Neural progenitor cell (in vitro differentiated cells): ENCODE measurements at places on chromosomes 3 and 15.
A peak's percentile ranks its signal among the peaks of the same experiment; 100 is the strongest.

DNA sequence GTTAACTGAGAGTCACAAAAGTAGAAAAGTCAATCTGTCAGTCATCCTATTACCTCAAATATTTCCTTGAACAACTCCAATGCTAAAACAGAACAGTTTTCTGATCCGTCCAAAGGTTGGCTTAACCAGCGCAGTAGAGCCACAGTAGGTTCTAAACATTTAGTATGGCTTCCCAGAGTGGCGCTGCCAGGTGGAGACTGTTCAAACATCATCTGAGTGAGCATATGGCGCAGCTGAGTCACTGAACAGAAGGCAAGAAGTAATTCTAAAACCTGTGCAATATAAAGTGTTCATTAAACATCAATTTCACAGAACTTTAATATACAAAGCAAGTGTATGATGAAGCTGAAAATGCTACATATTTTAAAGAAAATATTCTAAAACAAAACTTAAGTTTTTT, 19.9 kb downstream of the CIP2A start:
- no peak overlapping the region for H3K27ac ChIP-seq
- no peaks in the 10 kb centered on the region for H3K27me3 ChIP-seq
- H3K4me3 ChIP-seq: no peak overlapping the region
- H3K36me3 ChIP-seq: peaks cover 27% of the 10 kb centered on the region

- peaks cover 16% of the 10 kb centered on the region for H3K4me1 ChIP-seq
- H3K27ac ChIP-seq: no peak overlapping the region
- H3K27me3 ChIP-seq: no peaks in the 10 kb centered on the region
- H3K4me3 ChIP-seq: no peak overlapping the region
- no peaks in the 10 kb centered on the region for H3K36me3 ChIP-seq
- DNase-seq: no peak
These were observed 22.2 kb downstream of the DUSP7 start for GRCh38 chr3:52034212-52034611.

GRCh38 chr15:64536244-64536836, 76.0 kb downstream of the ZNF609 start:
- peaks cover 10% of the 10 kb centered on the region for H3K4me1 ChIP-seq
- H3K4me3 ChIP-seq: no peak overlapping the region
- DNase-seq: no peak
- no peak overlapping the region for H3K27ac ChIP-seq
- H3K36me3 ChIP-seq: no peaks in the 10 kb centered on the region
- no peaks in the 10 kb centered on the region for H3K27me3 ChIP-seq

DNA sequence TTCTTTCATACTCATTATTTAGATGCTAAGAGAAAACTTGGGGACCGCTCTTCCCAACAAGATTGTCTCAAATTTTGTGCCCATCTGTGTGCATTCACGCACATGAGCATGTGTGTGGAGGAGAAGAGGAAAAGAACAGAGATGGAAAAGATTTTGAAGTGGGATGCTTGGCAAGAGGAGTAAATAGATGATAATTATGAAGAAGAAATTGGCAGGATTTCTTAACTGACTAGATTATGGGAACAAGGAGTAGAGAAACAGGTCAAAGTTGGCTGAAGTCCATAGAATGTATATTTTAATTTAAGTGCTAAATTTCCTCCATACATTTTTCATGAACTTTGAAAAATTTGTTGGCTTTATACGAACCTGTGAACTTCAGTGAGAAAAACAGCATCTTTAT, 100.1 kb downstream of the ZNF609 start:
- H3K4me1 ChIP-seq: no peaks in the 10 kb centered on the region
- H3K36me3 ChIP-seq: no peaks in the 10 kb centered on the region
- no peak for DNase-seq

- no peaks in the 10 kb centered on the region for H3K36me3 ChIP-seq
- H3K4me1 ChIP-seq: no peaks in the 10 kb centered on the region
- H3K27ac ChIP-seq: no peak overlapping the region
- no peaks in the 10 kb centered on the region for H3K27me3 ChIP-seq
- DNase-seq: no peak
These were observed 337.3 kb upstream of the SGO1 start for GRCh38 chr3:20523293-20523692.

GRCh38 chr3:177364236-177364635, 167.0 kb upstream of the TBL1XR1 start:
- H3K4me3 ChIP-seq: no peak overlapping the region
- H3K27me3 ChIP-seq: no peaks in the 10 kb centered on the region
- peaks cover 30% of the 10 kb centered on the region for H3K4me1 ChIP-seq
- no peak overlapping the region for H3K27ac ChIP-seq
- no peak for DNase-seq

DNA sequence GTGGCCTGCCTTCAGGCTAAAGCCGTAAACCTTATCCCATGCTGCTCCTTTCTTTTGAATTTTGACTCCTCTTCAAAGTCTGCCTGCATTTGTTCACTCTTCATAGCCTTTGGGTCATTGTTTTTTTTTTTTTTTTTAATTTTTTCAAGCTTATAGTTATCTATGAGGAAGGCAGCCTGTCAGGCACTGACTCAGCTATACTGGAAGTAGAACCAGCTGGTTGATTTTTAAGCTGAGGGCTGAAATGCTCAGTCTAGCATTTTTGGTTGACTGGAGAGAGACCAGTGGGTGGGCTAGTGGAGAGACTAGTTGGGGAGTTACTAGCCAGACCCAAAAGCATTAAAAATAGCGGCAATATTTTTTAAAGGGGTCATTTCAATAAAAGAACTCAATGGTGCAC, 44.1 kb downstream of the C3orf20 start:
- no peaks in the 10 kb centered on the region for H3K4me1 ChIP-seq
- H3K4me3 ChIP-seq: no peak overlapping the region
- H3K27ac ChIP-seq: no peak overlapping the region
- no peaks in the 10 kb centered on the region for H3K36me3 ChIP-seq
- H3K27me3 ChIP-seq: peaks cover 27% of the 10 kb centered on the region

DNA sequence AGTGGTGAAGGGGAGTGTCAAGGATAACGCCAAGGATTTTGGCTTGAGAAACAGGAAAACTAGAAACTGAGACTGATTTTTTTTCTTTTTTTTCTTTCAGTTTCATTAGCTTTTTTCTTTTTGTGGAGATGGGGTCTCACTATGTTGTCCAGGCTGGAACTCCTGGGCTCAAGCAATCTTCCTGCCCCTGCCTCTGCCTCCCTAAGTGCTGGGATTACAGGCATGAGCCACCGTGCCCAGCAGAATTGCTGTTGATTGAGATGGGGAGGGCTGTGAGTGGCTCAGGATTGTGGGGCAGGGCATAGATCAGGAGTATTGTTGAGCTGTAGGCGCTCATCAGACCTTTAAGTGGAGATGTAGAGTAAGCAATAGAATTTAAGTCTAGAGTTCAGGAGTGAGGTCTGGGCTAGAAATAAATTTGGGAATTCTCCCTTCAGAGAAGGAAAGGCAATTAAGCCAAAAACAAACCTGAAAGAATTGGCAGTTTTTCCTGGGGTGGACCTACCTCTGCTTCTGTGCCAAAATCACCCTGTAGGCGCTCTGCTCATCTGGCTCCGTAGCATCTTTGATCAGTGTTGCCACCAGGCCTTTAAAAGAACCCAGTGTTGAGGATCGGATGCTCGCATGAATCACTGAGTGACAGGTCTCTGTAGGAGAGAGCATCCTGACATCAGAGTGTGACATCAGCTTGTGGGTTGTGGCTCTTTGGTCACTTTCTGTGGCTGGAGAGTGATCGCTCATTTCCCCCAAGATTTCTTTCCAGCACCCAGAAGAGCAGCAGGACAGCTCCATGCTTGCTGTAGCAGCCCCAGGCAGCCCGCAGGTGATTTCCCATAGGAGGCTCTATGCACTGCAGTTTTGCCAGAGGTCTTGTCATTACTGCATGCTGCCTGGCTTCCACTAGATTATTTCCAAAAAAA, 15.8 kb downstream of the ABHD17C start:
- H3K27ac ChIP-seq: no peak overlapping the region
- no peak for DNase-seq
- H3K4me3 ChIP-seq: no peak overlapping the region
- H3K4me1 ChIP-seq: peaks cover 18% of the 10 kb centered on the region
- no peaks in the 10 kb centered on the region for H3K27me3 ChIP-seq
- no peaks in the 10 kb centered on the region for H3K36me3 ChIP-seq

DNA sequence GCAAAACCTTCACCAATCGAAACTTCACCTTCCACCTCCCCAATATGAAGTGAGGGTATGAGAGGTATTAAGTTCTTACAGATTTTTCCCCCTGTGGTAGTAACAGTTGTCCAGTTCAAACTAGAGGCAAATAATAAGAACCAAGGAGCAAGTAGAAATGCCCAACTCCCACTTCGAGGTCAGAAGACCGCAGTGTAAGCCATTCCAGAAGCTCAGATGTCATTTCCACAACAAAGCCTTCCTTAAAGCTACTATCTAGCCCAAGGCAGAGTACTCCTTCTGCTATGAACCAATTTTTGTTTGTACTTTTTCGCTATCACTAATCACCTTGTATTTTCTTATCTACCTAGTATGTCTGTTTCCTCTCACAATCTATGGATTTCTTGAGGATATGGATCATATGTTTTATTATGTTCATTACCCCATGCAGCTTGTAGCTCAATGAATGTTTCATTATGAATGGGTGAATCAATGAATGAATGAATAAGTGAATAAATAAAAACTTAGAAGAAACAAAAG, 235.7 kb upstream of the KCNMB2 start:
- no peaks in the 10 kb centered on the region for H3K36me3 ChIP-seq
- H3K27ac ChIP-seq: no peak overlapping the region
- H3K4me1 ChIP-seq: no peaks in the 10 kb centered on the region

DNA sequence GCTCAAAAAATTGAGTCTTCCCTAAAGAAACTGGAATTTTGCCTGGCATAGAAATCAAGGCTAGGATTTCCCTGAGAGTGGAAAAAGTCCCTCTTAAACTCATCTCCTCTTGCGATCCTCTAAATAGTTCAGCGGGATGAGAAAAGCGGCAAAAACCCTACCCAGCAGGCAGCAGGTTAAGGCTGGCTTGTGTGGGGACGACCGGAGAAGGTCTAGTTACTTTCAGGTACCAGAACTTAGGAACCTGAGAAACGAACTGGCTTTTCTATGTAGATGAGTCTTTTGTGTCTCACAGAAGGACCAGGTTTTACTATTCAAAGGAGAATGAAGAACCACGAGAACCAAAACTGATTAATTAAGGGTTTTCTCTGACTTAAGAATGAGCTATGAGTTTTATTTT, 523.7 kb upstream of the TGFBR2 start:
- DNase-seq: peak; percentile 28
- H3K27ac ChIP-seq: no peak overlapping the region
- H3K36me3 ChIP-seq: no peaks in the 10 kb centered on the region
- H3K4me3 ChIP-seq: no peak overlapping the region

DNA sequence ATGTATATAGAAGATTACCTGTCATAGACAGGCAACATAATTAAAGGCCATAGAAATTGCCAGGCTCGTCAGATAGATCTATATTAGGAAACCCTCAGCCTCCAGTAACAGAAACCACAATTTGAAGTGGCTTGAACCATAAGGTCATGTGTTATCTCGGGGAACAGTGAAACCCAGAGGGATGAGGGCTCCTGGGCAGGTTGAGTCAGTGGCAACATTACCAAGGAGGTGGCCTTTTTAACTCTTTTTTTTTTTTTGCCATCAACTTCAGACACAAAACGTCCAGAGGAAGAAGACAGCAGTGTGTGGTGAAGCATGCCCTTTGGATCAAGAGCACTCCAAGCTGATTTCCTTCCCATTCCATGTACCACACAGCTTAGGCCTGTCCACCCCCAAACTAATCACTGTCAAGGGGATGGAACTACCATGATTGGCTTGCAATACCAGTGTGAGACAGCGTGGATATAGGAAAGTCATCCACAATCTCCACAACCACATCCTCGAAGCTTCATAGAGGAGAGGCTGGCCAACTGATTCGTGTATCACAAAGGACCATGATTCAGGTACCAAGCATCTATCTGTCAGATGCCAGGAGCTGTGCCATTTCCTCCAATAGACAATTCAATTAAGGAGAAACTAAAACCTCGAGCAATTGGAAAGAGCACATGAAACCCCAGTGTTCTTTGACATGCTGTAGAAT, 999 bp upstream of the KIF7 start:
- no peak overlapping the region for H3K27ac ChIP-seq
- peaks cover 25% of the 10 kb centered on the region for H3K27me3 ChIP-seq
- H3K36me3 ChIP-seq: no peaks in the 10 kb centered on the region
- peaks cover 3% of the 10 kb centered on the region for H3K4me1 ChIP-seq

DNA sequence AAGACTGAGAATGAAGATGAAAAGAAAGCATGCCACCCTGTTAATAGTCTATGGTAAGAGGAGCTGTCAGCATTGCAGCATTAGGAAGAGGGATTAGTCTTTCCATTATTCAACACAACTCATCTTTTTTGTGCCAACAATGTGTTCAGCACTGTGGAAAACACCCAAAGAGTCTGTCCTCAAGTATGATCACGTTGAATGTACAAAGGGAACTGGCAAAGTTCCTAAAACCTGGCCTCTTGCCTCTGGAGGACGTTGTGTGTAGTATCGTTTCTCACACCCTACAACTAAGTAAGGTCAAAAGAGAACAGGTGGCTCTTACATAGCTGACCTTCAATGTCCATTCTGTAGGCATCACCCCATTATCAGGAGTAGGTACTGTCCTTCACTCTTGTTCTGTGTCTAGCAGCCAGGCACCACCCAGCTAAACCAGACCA, 147.9 kb upstream of the THBS1 start:
- no peak for DNase-seq
- H3K4me1 ChIP-seq: peaks cover 6% of the 10 kb centered on the region
- no peak overlapping the region for H3K4me3 ChIP-seq
- no peaks in the 10 kb centered on the region for H3K27me3 ChIP-seq

DNA sequence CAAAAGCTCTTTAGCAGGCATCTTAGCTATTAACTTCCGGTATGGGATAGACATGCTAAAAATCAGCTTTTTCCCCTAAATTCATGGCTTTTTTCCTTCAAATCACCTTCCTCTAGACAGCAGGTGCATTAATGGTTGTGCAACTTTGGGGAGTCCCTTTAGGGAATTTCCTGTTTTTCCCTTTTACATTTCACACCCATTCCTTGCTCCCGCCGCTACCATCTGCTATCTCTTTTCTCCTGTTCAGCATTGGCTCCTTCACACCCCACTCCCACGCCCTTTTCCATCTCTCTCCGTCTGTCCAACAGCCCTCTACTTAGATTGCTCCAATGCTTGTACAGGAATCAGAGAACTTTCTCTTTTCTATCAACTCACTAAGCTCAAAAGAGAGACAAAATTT, 43.4 kb downstream of the FEZF2 start:
- no peak for DNase-seq
- no peaks in the 10 kb centered on the region for H3K27me3 ChIP-seq
- no peak overlapping the region for H3K27ac ChIP-seq
- no peaks in the 10 kb centered on the region for H3K4me1 ChIP-seq
- no peaks in the 10 kb centered on the region for H3K36me3 ChIP-seq
- no peak overlapping the region for H3K4me3 ChIP-seq

- no peaks in the 10 kb centered on the region for H3K36me3 ChIP-seq
- H3K4me3 ChIP-seq: no peak overlapping the region
- no peaks in the 10 kb centered on the region for H3K27me3 ChIP-seq
- no peak for DNase-seq
These were observed 11.3 kb downstream of the MED12L start for GRCh38 chr3:151096716-151097115.

- no peaks in the 10 kb centered on the region for H3K4me1 ChIP-seq
- H3K27ac ChIP-seq: no peak overlapping the region
- no peaks in the 10 kb centered on the region for H3K36me3 ChIP-seq
- no peaks in the 10 kb centered on the region for H3K27me3 ChIP-seq
- DNase-seq: no peak
These were observed 123.8 kb downstream of the C3orf70 start for GRCh38 chr3:185029086-185029485.

GRCh38 chr3:169822983-169823382, 10.3 kb upstream of the LRRC34 start:
- no peaks in the 10 kb centered on the region for H3K27me3 ChIP-seq
- H3K27ac ChIP-seq: no peak overlapping the region
- no peak for DNase-seq
- no peaks in the 10 kb centered on the region for H3K4me1 ChIP-seq
- H3K36me3 ChIP-seq: no peaks in the 10 kb centered on the region
- H3K4me3 ChIP-seq: no peak overlapping the region
